ENCODE measurements at places on chromosomes 4 and X. TPM values are rescaled to one million over a fixed set of nuclear protein-coding genes. Genes with fewer than 3 reads are reported as not detected.

The WDR17 gene
- total RNA-seq, result 8.0 TPM

The CD40LG gene
- 0.31 TPM for total RNA-seq

The POU4F2 gene
- not detected for total RNA-seq

The CITED1 gene
- total RNA-seq, result 1.9 TPM

The VCX gene
- not detected for total RNA-seq

The FAM184B gene
- not detected for total RNA-seq

The PITX2 gene
- not detected for total RNA-seq

The PSAPL1 gene
- total RNA-seq, result 0.09 TPM

The NDP gene
- total RNA-seq, result 4.1 TPM

The GRPR gene
- 0.40 TPM for total RNA-seq

The BEX1 gene
- 1.7 TPM for total RNA-seq

The REST gene
- total RNA-seq, result 41.7 TPM

The NXF2 gene
- not detected for total RNA-seq

The GPC3 gene
- total RNA-seq, result 84.2 TPM

The EPHA5 gene
- 8.9 TPM for total RNA-seq

The SHROOM2 gene
- 6.2 TPM for total RNA-seq

The SHISA3 gene
- 12.8 TPM for total RNA-seq

The TAB3 gene
- total RNA-seq, result 21.5 TPM

The OTUD5 gene
- total RNA-seq, result 50.5 TPM

The XK gene
- 1.7 TPM for total RNA-seq
